ENCODE measurements at places on chromosomes 6 and 20.
A peak's percentile ranks its signal among the peaks of the same experiment; 100 is the strongest.

- no peak for DNase-seq
- no peak overlapping the region for H3K4me3 ChIP-seq
- no peak overlapping the region for H3K27ac ChIP-seq
- H3K36me3 ChIP-seq, result peaks cover 45% of the 10 kb centered on the region
Measured at GRCh38 chr6:155284775-155285174, 21.0 kb downstream of the CLDN20 start.

DNA sequence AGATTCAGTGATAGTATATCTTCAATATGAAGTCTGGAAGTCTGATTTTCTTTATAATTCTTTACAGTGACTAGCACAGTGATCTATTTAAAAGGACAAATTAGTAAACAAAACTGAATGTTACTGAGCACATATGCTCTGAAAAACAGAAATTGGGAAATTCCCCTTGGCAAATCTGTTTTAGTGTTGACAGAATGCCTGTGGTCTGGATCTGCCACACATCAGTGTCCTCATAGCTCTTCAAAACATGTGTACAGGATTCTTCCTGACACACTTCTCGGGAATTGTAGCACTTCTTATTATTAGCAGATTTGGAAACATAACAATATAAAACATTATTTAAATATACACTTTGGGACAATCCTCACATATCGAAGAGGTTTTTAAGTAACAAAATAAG, 354.3 kb downstream of the COL12A1 start:
- no peak overlapping the region for H3K27ac ChIP-seq
- H3K36me3 ChIP-seq, result no peaks in the 10 kb centered on the region
- H3K27me3 ChIP-seq, result no peaks in the 10 kb centered on the region
- no peak overlapping the region for H3K4me3 ChIP-seq
- no peaks in the 10 kb centered on the region for H3K4me1 ChIP-seq

DNA sequence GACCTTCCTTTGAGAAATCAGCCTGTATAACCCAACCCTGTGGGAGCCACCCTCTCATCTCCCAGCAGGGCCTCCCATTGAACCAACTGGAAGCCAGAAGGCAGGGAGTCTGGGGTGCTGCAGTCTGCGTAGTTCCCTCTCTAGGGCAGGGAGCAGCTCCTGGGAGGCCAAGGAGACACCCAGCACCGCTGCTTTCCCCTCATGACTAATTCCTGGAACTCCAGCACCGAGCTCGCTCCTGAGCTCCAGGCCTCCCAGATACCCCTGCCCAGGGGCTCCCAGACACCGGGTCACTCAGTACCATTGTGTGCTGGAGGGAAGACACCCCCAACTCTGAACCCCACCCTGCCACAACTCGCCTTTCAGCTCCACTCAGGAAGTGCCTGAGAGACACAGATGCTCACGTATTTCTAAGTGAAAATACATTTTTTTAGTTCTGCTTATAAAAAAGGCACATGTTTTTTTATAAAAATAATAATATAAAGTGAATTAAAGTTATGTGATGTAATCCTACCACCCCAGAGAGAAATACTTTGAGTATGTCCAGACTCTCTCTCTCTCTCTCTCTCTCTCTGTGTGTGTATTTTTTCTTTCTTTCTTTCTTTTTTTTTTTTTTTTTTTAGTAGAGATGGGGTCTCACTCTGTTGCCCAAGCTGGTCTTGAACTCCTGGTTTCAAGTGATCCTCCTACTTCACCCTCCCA, 17.5 kb downstream of the PIM1 start:
- peak overlapping the region; percentile 6 for H3K4me3 ChIP-seq
- no peaks in the 10 kb centered on the region for H3K36me3 ChIP-seq
- no peak for DNase-seq
- no peaks in the 10 kb centered on the region for H3K27me3 ChIP-seq
- peaks cover 72% of the 10 kb centered on the region for H3K4me1 ChIP-seq
- no peak overlapping the region for H3K27ac ChIP-seq

GRCh38 chr6:147204843-147205311, 660 bp downstream of the STXBP5 start:
- H3K4me3 ChIP-seq, result peak overlapping the region; percentile 91
- no peaks in the 10 kb centered on the region for H3K36me3 ChIP-seq
- H3K27ac ChIP-seq, result peak overlapping the region; percentile 69
- peaks cover 15% of the 10 kb centered on the region for H3K4me1 ChIP-seq
- no peaks in the 10 kb centered on the region for H3K27me3 ChIP-seq
